EL (cell line): ENCODE measurements at places on chromosomes 13 and 19.

DNA sequence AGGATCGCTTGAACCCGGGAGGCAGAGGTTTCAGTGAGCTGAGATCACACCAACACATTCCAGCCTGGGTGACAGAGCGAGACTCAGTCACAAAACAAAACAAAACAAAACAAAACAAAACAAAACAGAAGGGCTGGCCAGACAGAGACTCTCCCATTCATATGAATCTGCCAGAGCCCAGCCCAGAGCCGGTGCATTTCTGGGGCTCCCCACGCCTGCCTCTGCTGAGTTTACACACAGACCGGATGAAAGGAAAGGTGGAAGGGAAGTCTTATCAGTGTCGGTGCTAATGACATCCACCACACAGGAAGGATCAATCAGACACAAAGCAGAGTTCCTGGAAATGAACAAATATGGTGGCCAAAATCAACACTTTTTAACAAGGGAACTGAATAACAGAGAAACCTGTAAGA lies 6.8 kb downstream of the TRAPPC6A start:
- DNase-seq = no peak

- no peak for DNase-seq
These were observed 83.1 kb upstream of the TUBA3C start for GRCh38 chr13:19264711-19265110.

GRCh38 chr13:110274687-110275086 lies 32.3 kb downstream of the COL4A1 start:
- DNase-seq = no peak

DNA sequence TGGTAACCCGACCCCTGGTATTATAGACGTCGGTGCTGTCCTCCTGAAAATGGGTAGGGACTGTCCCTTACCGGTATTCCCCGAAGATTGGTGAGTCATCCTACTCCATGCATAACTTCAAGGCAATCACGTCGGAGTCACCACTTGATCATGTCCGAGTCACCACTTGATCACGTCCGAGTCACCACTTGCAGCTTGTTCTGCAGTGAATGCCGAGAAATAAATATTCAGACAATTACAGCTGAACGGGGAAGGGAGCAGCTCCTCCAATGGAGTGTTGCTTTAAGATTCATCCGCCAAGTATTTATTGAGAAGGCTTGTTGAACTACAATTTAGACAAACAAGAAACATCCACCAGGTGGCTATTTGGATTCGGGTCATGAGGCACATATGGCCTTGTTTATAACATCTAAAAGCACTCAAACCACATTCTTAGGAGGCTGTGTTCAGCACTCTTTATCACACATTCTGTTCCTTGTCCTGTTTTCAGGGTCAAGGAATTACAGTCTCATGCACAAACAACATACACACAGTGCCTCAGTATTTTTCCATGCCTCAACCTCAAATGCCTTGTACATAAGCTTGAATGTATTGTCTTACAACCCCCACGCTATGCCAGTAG lies 43.1 kb downstream of the ZNF726 start:
- DNase-seq = peak; percentile 78

DNA sequence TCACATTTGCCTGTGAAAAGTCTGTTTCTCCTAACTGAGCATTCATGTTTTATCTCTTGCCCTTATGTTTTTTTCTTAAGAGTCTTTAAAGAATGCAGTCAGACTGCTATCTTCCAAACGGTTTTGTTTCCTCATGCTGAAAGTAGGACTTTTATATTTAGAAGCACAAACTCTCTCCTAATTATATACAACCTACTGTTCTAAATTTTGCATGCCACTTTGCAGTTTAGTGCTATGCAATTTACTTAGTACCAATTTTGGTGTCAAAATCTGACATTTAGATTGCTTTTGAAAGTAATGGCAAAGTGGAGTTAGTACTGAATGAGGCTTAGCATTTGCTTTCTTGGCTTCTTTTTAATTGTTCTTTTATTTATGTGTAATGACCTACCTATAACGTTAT lies 55.1 kb upstream of the PCDH20 start:
- no peak for DNase-seq

- DNase-seq = no peak
These were observed 6.9 kb downstream of the PKN1 start for GRCh38 chr19:14440049-14440448.

DNA sequence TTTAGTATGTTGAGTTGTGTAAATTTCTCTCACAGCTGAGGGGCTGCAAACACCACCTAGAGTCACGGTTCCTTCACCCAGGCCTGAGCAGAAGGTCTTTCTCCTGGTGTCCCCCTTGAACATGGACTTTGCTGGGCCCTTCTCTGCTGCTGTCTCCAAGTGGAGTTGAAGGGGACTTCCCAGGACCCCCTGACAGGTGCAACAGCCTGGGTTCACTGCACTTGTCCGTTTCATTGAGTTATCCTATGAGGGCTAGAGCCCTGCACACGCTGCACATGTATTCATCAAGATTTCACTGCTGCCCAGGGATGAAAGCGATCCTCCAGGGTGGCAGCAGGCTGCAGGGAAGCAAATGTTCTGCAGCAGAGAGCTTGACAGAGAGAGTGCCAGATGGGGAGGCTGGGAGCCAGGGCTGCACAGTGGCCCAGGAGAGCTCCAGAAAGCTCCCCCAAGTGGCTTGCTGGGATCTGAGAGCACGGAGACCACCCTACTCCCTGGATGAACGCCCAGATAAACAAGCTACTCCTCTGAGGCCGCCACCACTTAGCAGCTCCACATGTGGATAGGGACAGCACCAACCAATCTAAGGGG lies 10.3 kb downstream of the TMEM272 start:
- DNase-seq = no peak

- DNase-seq = peak; percentile 50
These were observed 42.6 kb upstream of the ADGRL1 start for GRCh38 chr19:14248578-14249011.

- no peak for DNase-seq
These were observed 166.1 kb downstream of the SLC7A1 start for GRCh38 chr13:29429286-29429900.

DNA sequence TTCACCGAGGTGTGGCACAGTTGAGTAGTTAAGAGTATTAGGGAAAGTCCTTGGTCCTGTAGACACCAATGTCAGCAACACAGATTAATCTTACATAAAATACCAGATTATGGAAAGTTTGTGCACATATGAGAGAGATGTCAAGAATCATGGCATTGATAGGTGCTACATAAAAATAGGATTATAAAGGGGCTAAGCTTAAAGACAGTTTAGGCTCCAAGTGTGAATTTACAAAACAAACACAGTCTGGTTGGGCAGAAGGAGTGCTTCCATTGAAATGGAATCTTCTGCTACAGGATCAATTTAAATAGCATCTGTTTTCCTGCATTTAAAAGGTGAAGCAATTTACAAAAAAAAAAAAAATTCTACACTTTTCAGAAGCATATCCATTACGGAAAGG lies 292.9 kb downstream of the DNAJC15 start:
- DNase-seq = no peak

GRCh38 chr19:46714444-46715106 lies 2.3 kb downstream of the PRKD2 start:
- DNase-seq = peak; percentile 40

GRCh38 chr13:53131361-53131760 lies 102.7 kb downstream of the OLFM4 start:
- DNase-seq = no peak

DNA sequence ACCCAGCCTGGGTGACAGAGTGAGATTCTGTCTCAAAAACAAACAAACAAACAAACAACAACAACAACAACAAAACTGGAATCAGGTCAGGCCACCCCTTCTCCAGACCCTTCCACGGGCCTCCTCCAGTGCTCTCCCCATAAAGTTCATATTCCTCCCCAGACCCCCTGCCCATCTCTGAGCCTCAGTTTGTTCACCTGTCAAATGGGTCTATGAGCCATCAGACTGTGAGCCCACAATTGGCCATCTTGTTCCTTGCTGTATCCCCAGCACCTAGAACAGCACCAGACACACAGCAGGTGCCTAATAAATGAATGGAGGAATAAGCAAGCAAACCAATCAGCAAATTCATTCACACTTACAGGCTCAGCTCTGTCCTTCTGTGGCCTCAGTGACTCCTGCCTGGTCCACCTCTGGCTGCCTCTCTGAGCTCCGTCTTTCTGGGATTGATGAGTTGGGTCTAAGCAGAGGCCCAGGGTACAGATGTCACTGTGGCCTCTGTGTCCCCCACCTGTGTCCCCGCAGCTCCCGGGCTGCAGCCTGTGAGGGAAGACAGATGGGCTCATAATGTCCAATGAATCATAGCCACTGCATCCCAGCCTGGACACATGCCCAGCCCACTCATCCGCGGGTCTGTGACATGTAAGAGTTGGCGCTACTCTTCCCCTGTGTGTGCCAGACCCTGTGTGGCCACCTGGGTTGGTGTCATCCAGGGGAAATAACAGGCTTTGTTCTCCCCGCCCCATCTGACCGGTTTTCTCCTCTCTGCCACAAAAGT lies 19.6 kb upstream of the PTPRS start:
- DNase-seq = peak; percentile 35
